ENCODE measurements at places on chromosomes 2 and 18.
A peak's percentile ranks its signal among the peaks of the same experiment; 100 is the strongest.

- no peak for DNase-seq
Observed at GRCh38 chr2:136051001-136051724, 65.7 kb upstream of the DARS1 start.

- peak; percentile 51 for DNase-seq
Observed at GRCh38 chr2:12451726-12452125, 265.0 kb upstream of the TRIB2 start.

- DNase-seq, result no peak
Observed at GRCh38 chr2:130762910-130763385, 7.6 kb downstream of the AMER3 start.

DNA sequence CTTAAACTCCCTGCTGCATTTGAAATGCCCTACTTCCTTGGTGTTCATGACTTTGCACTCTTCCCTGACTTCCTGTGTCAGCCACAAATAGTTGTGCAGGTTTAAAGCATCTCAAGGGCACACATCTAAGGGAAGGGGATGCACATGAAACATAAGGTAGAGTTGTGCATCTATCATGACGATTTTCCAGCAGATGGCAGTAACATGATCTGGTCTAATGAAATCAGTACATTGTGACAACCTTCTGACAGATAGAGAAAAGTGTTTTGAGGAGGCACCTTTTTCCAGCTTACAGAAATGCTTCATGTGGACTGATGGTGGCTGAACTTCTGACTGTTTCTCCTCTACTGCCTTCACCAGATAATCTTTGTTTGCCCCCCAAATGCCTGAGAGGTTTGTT, 238.9 kb downstream of the XIRP2 start:
- peak; percentile 63 for DNase-seq

DNA sequence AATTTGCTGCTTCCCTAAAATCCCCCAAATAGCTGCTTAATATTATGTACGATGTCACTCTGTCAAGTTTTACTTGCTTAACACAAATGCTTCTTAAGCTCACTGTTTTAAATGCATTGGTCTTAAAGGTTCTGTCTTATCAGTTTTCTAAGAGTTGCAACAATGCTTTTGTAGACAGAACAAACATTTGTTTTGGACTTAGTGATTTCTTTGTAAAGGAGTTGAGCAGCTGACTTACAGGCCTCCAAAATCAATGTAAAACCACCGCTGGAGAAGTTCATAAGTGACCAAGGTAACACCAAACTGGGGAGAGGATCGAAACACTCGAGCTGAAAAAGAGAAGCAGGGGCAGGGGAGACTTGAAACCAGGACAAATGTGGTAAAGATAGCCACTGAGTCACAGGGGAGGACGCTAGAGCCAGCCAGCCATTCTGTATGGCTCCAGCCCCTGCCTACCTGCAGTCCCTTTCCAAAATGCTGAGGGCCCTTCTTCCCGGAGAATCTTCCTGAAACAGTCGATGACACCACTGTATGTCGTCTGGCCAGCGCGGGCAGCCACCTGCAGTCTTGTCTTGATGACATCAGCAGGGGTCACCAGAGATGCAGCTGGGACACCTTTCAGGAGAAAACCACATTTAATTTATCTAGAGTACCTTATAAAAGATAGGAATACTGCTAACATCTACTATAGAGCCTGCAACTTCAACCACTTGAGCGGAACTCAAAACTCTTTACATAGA, 100.2 kb downstream of the DYNC1I2 start:
- no peak for DNase-seq

DNA sequence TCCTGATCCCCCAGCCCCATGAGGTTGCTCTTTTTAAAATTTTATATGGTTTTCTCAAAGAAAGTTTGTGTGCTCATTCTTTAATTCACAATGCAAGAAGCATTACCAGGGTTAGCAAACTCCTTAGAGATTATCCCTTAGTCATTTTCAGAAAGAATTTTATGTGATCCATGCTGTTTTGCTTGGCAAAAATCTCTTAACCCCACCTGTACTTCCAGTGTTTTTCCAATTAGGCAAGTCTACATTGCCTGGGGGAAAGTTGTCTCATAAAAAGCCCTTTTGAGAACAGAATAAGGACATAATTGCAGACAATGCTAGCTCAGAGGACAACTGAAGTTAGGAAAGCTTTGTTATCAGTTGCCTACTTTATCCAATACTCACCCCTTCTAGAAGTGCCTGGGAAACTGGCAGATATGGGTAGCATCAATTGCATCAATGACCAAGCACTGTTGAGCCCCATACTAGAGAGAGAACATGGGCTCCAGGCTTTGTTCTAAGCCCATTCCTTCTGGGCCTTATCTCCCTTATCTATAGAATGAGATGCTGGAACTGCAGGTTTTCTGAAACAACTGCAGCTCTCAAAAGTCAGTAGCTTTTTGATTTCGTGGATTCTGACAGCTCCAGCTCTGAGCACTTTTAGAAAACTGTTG, 265.9 kb upstream of the SPHKAP start:
- no peak for DNase-seq

- DNase-seq, result peak; percentile 44
Observed at GRCh38 chr2:168518555-168519066, 62.5 kb downstream of the CERS6 start.

GRCh38 chr2:290090-290722, 2.3 kb upstream of the ALKAL2 start:
- DNase-seq, result peak; percentile 82

DNA sequence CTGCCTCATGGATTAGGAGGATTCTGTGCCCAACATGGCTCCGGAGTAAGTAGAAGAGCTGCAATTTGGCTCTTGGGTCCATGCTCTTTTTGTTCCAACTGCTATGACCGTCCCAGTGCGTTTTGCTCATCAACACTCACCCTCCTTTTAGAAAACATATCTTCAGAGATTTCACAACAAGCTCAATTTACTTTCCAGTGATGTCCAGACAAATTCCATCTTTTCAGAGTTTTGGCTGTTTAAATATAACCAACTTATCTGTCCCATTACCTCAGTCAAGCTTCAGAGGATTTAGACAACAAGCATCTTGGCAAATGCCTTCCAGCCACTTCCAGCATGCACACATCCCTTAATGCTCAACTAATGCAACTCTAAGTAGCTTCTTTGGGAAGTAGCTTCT, 6.9 kb upstream of the SLC14A2 start:
- DNase-seq, result no peak
